ENCODE measurements at places on chromosomes 6 and 20.

GRCh38 chr6:134698228-134698627, 251.7 kb downstream of the ALDH8A1 start:
- no peak for DNase-seq

GRCh38 chr20:51500311-51500710, 42.2 kb downstream of the NFATC2 start:
- no peak for DNase-seq

DNA sequence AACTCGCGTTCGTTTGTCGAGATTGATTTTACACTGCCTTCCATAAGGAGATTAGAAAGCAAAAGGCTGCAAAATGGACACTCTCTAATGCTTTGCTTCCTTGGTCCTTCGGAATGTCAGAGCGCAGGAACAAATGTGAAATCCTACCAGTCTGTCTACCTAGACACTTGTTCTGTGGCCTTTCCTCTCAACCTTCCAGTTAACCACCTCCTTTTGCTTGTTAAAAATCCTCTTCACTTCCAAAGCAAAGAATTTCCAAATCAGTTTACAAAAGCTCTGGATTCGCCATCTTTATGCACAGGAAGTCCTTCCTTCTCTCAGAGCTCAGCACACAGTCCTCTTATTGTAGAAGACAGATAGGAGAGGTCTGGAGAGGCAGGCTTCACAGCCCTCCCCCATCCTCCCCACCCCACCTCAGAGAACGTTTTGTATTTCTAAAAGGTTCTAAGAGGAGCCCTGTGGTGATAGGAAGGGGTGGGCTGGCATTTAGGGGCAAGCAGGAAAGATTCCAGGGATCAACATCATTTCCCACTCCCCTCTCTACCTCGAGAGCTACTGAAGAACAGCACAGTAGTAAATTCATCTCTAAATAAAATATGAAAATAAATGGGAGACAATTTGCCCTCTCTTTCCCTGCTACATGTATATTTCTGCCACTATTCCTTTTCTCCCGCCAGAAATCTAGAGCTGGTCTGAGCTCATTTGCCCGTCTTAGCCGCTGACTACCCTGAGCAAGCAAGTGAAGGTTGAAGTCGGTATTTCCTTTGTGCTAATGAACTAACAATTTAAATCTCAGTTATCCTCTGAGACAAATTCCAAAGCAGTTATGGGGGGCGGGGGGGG, 18.9 kb downstream of the TFAP2A start:
- no peak for DNase-seq

GRCh38 chr20:23085436-23086055, 578 bp downstream of the CD93 start:
- no peak for DNase-seq

GRCh38 chr20:24211972-24212371, 223.4 kb upstream of the GGTLC1 start:
- no peak for DNase-seq

DNA sequence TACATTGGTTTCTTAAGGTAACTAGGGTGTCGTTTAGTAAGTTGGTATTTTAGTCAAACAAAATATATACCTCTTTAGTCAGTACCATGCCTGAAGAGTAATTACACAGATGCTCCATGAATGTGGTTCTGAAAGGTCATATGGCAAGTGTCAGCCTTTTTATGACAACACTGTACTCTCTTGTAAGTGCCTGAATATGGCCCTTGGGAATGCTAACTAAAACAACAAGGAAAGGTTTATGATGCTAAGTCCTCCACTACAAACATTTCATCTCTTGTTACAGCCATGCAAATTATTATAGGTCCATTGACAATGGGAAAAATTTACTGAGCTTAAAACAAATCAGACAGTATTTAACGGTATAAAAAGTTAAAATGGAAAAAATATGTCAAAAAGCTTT, 39.0 kb upstream of the SUPT3H start:
- DNase-seq, result no peak

GRCh38 chr20:44810061-44810390, 320 bp downstream of the RIMS4 start:
- DNase-seq, result no peak

DNA sequence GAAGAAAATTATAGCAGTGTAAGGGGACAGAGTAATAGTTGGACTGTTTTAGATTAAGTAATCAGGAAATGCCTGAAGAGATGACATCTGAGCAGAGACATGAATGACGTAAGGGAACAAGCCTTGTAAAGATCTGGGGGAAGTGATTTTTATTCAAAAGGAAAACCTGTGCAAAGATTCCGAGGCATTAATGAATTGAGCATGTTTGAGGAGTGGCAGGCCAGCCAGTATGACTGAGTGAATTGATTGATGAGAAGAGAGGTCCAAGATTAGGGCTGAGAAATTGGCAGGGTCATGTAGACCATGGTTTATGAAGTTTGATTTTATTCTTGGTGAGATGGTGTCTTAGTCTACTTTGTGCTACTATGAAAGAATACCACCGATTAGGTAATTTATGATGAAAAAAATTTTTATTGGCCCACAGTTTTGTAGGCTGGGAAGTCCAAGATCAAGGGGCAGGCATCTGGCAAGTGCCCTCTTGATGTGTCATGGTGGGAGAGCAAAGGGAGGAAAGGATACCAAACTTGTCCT, 95.1 kb downstream of the LIN28B start:
- no peak for DNase-seq

- DNase-seq, result no peak
Observed at GRCh38 chr6:87654875-87655454, 47.1 kb downstream of the AKIRIN2 start.

DNA sequence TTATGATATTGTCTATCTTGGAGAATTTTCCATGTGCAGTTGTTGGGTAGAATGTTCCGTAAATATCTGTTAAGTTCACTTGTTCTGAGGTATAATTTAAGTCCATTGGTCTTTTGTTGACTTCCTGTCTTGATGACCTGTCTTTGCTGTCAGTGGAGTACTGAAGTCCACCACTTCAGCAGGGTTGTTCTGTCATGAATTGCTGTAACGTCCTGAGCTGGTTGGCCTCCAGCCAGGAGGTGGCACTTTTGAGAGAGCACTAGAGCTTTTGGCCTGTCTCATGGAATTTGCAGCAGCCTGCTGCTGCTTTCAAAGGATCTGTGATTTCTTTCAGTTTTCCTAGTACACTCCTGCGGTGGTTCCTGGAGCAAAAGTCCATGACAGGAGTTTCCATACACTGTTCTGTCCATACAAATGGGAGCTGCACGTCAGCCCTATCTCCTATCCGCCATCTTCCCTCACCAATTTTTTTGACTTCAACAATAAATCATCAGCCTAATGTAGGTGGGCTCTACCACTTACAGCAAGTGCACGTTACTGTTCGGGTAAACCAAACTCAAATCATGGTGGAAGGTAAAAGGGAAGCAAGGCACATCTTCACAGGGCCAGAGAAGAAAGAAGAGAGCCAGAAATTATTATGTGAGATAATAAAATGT, 46.9 kb upstream of the TRERF1 start:
- DNase-seq, result no peak

GRCh38 chr6:14707971-14708465, 537.9 kb upstream of the JARID2 start:
- no peak for DNase-seq

- DNase-seq, result no peak
Observed at GRCh38 chr20:23289249-23289648, 61.3 kb upstream of the NXT1 start.

GRCh38 chr6:106745824-106746582, 116.6 kb downstream of the QRSL1 start:
- DNase-seq, result no peak

DNA sequence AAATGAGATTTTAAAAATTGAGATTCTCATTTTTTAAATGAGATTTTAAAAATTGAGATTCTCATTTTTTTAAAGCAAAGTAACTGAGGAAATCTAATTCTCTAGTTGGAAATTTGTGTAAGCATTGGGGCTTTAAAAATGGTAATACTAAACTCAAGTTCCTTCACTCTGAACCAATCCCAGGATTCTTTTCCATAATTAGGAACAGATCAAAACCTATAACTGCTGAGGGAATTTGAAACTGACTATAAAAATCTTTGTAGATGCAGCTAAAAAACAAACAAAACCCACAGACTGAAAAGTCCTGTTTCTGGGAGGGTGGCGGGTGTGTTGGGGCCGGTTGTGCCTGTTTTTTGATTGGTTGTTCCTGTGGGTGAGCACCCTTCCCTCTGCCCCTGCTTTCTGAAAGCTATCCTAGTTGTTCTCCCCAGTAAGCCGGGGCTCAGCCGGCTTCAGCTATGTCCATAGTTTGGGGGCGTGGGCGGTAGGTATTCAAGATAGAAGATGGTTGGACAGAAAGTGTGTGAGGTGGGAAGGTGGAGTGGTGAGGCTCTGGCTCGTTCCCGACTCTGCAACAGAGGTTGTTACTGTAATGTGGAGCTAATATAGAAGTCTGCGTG, 49.3 kb downstream of the GFRA4 start:
- no peak for DNase-seq

DNA sequence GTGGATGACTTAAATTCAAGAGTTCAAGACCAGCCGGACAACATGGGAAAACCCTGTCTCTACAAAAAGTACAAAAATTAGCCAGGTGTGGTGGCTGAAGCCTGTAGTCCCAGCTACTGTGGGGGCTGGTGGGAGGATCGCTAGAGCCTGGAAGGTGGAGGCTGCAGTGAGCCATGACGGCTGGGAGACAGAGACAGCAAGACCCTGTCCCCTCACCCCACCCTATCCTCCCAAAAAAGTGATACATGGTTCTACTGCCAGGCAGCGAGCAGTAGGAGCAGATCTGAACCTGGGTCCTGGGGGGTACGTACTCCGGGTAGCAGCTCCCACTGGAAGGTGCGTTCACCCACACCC, 2.2 kb downstream of the PSMA7 start:
- DNase-seq, result no peak

DNA sequence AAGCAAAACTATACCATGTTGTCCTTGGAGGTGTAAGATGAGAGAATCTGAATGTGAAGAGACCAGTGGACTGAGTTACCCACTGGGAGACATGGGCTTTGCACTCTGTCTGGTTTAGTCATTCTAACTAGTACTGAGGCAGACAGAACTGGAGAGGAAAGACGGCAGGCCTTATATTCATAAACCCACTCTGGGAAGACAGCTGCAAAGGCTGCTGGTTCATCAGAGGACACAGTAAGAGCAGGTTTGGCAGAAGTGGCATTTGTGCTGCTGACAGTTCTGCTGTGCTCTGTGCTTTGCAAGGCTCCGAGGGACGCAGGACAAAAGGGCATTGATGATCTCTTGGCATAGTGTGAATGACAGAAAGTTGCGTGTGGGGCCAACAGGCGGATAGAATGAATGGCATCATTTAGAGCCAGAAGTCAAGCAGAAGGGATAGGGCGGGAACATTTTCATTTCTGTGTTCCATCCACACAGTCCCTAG, 142.3 kb upstream of the TENT5A start:
- DNase-seq, result no peak

DNA sequence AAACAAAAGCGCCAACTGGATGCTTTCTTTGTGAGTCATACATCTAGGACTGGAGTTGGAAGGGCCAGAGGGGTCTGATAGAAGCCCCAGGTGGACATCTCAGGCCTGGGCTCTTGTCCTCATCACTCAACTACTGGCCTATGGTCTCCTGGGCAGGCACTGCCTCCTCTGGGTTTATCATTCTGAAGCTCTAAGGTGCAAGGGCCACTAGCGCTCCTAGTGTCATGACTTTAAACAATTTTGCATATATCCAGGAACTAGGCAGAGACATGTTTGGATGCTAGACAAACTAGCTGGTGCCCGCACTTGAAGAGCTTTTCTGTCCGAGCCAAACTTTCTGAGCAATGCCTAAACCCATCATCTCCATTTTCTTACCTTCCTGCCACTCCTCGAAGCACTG, 72.3 kb downstream of the CD164 start:
- no peak for DNase-seq

DNA sequence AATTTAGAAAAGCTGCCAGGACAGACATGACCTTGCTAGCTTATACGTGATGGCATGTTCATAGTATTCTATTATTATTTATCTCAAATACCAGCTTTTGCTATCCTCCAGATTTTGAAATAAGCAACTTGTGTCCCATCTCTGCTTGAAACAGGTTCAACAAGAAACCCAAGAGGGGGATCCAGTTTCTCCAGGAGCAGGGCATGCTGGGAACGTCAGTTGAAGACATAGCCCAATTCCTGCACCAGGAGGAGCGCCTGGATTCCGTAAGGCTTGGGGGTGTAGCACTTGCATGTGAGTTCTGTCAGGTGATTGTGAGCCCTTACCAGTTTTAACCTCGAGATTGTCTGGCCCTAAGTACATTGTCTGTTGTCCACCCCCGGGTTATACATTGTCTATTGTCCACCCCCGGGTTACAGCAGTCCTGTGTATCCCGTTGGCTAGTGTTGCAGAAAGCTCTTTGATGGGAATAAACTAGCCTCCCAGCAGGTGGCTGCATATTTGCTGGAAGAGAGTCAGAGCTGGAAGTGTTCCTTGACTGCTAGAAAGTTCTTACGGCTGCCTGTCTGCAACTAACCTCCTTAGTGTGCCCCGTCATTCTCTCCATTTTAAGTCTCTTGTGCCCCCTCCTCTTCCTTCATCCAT, 61.4 kb upstream of the CSE1L start:
- no peak for DNase-seq

- no peak for DNase-seq
Observed at GRCh38 chr6:126541806-126542491, 202.0 kb downstream of the CENPW start.

GRCh38 chr6:91268941-91269340, 682.1 kb upstream of the MAP3K7 start:
- DNase-seq, result no peak

GRCh38 chr20:25466846-25467245, 59.4 kb downstream of the GINS1 start:
- no peak for DNase-seq

GRCh38 chr6:17086469-17086868, 15.4 kb upstream of the STMND1 start:
- DNase-seq, result no peak

DNA sequence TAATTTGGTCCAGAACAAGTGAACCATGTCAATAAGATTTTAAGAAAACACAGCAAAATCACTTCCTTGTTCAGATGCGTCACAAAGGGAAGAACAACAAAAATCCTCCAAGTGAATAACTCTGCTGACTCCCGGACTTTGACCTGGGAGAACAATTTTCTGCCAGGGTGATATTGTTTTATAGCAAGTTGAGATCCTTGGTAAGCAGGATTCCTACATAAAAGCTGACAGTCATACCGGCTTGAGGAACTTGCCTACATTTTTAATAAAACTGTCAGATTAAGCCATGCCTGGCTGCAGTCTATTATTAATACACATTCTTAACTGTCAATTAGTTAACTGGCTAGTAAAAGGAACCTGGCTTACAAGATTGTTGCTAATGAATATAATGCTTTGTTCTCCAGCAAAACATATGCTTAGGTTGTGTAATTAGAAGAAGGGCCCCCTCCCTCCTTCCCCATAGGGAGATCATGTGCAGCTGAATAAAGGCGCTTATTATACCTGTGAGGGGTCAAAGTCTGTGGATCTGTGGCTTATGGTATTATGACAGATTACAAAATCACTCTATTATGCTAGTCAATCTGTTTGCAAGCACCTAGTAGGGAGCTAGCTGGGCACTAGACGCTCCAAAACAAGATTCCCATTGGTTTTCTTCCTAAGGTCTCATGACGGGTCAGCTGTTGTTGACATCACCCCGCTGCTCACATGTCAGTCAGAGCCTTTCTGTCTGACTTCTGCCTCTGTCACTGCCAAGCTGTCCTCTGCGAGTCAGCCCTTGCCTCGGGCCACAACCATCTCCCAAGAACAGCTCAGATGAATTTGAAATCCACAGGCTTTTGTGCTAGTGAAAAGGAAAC, 44.6 kb upstream of the SEC63 start:
- no peak for DNase-seq

GRCh38 chr6:153842491-153842890, 196.5 kb upstream of the OPRM1 start:
- no peak for DNase-seq

GRCh38 chr6:89139509-89140346, 6.1 kb upstream of the PM20D2 start:
- DNase-seq, result no peak

All from ascending aorta (tissue), 2 donors.